Stimulated activated CD4-positive, alpha-beta T cell treated with anti-CD3 and anti-CD28 coated beads, TNF-alpha, amount 100 ng/mL, for 1 hour (primary cell): ENCODE measurements at places on chromosomes 6 and 20.

DNA sequence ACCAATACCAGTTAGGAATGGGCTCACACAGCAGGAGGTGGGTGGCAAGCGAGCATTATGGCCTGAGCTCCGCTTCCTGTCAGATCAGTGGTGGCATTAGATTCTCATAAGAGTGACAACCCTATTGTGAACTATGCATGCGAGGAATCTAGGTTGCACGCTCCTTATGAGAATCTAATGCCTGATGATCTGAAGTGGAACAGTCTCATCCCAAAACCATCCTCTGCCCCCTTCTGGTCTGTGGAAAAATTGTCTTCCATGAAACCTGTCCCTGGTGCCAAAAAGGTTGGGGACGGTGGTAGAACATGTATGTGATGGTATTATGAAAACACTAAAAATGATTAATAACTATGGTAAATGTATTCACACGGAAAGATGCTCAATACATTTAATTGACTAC, 99.7 kb upstream of the HIVEP1 start:
- DNase-seq, result no peak

- no peak for DNase-seq
Measured at GRCh38 chr20:39358052-39358451, 395.9 kb downstream of the DHX35 start.

DNA sequence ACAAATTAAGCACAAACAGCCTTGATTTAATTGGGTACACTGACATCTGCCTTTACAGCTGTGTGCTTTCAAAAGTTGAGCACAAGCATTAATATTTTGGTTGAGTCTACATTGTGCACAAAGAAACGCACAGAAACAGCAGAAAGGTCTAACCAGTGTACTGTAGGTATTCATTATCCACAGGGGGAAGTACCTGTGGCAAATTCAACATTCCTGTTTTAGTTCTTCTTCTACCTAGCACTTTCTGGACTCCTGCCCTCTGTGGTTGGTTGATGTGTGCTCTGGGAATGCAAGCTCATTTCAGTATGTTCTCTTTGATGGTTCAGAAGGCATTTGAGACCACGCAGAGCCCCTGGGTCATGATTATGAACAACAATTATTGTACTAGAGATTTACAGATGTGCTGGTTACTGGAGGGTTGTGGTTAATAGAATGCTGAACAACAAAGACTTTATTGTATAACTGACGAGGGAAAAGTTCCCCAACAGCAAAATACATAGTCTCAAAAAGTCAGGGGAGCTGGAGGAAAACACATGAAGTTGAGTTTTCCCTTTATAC, 26.6 kb upstream of the DAAM2 start:
- DNase-seq, result no peak

DNA sequence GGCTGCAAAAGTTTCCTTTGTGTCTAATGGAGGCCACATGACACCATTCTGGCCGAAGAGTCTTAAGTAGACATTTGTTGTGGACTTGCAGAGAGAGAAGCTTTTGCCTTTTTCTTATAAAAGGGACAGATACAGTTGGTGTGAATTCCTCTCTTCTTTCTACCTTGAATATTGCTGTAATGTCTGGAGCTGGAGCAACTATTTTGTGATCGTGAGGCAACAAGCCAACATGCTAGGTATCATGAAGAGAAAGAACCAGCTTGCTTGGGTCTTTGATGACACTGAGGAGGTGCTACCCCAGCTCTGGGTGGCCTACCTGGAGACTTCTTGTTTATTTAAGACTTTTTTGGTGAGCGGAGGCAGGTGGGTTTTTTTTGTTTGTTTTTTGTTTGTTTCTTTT, 16.3 kb upstream of the SYNJ2 start:
- DNase-seq, result no peak

GRCh38 chr6:160454303-160454702, 106.1 kb downstream of the SLC22A3 start:
- DNase-seq, result no peak

DNA sequence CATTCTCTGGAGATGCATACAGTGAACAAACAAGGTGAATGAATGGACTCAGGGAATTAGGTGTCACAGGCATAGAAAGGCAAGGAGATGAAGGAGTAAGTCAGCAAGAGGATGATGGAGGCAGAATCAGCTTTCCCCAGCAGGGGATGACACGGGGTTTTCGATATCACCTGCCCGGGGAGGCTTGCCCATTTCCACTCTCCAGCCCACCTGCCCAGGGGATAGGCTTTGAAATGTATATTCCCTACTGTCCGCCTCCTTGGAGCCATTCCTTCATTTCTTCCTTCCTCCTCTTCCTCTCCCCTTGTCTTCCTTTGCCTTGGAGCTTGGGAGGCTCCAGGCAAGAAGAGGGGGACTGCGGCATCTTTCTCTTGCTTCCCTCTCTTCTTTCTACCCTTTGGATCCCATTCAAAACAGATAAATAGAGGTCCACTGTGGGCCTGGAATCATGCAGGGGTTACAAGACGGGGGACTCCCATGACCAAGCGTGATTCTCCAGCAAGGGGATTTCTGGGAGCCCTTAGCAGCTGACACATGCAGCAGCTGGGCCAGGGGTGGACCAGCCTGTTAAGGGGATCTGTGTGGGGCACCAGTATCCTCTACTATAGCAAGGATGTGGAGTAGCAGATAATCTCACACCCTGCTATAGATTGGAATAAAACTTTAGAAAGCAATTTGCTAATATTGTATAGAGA, 23.5 kb upstream of the RNF24 start:
- no peak for DNase-seq
